NCI-H1092 (cell line): ENCODE measurements at places on chromosomes 5 and 9.

DNA sequence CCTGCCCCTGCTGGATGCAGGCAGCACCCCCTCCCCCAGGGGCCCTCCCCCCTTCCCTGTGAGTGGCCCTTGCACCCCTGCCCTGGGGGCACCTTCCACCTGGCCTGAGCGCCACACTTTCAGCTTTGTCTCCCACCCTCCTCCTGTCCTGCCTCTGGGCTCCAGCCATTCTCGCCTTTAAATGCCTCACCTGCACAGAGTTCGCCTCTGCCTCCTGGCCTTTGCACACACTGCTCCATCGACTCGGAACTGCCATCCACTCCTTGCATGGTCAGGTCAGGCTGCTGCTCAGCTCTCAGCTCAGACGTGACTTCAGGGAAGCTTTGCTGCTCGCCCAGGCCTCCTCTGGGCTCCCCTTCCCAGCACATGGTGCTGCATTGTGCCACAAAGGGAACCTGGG lies 10.2 kb downstream of the FAM163B start:
- no peak for DNase-seq

GRCh38 chr9:78187763-78188484 lies 48.0 kb upstream of the CEP78 start:
- no peak for DNase-seq

DNA sequence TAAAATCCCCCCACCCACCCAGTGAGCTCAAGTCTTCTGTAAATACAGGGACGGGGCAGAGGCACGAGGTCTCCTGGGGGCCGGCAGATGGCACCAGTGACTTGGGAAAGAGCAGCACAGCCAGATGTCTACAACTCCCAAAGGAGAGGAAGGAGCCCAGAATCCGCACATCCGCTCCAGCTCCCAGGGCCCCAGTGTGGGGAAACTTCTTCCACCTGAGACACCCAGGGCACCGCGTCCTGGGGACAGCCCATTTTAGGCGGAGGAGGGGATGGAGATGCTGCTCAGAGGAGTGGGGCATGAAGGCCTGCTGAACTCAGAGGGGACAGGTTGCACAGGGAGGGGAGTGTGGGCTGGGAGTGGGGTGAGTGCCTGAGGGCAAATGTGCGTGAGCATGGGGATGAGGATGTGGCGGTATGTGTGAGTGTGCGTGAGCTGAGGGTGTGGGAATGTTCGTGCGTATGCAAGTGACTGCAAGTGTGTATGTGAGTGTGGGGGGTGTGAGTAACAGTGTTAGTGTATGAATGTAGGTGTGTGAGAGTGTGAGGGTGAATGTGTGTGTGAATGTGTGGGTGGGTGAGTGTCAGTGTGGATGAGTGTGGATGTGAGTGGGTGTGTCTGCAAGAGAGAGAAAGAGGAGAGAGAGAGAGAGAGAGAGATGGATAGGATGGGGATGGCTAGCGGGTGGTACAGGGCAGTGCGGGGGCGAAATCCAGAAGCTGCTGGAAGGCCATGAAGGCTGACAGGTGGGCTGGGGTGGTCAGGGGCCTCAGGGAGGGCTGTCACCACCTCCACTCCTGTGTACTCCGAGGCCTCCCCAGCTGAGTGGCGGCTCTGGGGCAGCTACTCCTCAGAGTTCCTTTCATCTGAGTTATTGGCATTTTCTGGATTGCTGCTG lies 63.5 kb downstream of the DUSP1 start:
- no peak for DNase-seq

DNA sequence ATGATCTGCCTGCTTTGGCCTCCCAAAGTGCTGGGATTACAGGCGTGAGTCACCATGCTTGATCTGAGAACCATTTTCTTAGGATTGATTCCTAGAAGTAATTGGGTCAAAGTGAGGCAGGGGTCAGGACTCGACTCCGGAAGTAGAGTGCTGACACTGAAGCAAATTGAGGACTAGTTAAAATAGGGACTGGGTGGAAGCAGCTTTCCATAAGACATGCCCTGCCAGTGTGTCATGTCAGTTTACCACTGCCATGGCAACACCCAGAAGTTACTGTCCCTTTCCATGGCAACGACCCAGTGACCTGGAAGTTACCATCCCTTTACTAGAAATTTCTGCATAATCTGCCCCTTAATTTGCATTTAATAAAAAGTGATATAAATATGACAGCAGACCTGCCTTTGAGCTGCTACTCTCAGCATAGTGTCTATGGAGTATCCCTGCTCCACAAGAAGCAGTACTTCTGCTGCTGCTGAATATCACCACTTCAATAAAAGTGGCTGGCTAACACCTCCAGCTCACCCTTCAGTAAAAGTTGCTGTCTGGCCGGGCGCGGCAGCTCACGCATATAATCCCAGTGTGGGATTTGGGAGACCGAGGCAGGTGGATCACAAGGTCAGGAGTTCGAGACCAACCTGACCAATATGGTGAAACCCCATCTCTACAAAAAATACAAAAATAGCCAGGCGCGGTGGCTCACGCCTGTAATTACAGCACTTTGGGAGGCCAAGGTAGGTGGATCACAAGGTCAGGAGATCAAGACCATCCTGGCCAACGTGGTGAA lies 47.8 kb upstream of the JADE2 start:
- no peak for DNase-seq

DNA sequence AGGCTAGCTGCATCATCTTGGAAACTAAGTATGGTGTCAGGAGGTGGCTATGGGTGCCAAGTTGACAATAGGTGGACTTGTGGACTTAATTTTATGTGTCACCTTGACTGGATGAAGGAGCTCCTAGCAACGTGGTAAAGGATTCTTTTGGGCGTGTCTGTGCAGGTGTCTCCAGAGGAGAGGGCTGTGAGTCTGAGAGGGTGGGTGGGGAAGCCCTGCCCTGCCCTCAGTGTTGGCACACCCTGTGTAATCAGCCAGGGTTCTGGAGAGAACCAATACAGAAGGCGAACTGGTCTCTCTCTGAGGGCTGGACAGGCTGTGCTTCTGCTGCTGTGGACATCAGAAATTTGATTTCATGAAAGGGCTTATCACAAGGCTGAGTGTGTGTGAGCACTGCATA lies 61.0 kb downstream of the GTF3C4 start:
- DNase-seq = no peak

- peak; percentile 25 for DNase-seq
Observed at GRCh38 chr5:19739671-19740070, 248.3 kb downstream of the CDH18 start.

DNA sequence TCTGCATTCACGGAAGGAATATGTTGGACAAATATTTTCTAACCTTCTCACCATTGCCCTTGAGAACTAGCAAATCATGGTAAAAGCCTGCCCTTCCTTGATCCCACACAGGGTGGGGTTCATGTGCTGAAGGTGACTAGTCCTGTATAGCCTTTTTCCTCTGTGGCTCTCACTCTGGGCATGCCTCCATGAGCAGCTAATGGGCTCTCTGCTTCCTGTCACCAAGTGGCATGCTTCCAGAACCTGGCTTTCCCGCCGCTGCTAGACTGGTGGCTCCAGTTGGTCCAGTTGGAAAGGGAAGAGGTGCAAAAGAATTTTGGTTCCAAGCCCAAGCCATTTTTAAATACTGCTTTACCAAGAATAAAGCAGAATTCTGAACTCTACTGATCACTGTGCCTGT lies 35.5 kb downstream of the FBXO10 start:
- DNase-seq = no peak

- DNase-seq = no peak
Observed at GRCh38 chr5:59845730-59846129, 47.8 kb downstream of the PDE4D start.

DNA sequence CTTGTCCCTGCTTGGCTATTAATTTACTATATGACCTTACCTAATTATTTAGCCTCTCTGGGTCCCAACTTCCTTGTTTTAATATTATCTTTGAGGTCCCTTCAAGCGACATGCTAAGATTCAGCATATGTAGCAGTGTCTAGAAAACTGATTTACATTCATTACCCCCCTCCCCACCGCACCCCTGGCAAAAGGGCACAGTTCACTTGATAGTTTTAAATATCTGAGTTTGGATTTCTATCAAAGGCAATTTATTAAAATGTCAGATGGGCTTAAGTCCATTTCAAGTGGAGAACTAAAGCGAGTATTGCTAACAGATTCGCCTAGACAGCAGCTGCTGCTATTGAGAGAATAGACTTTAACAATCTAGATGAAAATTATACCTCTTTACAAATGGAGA lies 3.9 kb downstream of the CEMIP2 start:
- DNase-seq = no peak

- no peak for DNase-seq
Observed at GRCh38 chr9:130638284-130639123, 25.9 kb upstream of the PRDM12 start.

DNA sequence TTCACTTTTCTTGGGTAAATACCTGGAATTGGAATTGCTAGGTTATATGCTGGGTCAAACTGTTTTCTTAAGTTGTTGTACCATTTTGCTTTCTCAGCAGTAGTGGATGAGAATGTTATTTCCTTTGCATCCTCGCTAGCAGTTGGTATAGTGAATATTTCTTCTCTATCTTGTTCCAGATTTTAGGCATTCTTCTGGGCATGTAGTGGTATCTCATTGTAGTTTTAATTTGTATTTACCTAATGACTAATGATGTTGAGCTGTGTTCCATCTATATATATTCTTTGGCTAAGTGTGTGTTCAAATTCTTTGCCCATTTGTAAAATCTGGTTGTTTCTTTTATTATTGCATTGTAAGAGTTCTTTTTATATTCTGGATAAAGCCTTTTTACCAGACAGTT lies 333.3 kb downstream of the MAT2B start:
- no peak for DNase-seq

DNA sequence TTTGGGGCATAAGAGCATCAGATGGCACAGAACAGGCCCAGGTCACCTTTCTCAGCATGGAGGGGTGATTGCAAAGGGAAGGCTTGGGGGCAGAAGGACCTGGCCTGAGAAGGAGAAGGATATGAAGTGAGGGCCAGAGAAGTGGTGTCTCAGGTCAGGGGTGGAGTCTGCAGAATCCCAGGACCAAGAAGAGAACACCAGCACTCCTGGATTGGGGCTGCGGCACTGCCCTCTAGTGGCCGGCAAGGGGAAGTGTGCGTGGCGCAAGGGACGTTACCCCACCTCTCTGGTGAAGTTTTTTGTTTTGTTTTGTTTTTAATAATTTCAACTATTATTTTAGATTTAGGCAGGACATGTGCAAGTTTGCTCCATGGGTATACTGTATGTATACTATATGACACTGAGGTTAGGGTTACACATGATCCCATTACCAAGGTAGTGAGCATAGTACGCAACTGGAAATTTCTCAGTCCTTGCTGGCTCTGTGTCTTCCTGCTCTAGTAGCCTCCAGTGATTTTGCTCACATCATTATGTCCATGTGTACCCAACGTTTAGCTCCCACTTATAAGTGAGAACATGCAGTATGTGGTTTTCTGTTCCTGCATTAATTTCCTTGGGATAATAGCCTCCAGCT lies 1548.6 kb downstream of the EFNA5 start:
- DNase-seq = no peak

DNA sequence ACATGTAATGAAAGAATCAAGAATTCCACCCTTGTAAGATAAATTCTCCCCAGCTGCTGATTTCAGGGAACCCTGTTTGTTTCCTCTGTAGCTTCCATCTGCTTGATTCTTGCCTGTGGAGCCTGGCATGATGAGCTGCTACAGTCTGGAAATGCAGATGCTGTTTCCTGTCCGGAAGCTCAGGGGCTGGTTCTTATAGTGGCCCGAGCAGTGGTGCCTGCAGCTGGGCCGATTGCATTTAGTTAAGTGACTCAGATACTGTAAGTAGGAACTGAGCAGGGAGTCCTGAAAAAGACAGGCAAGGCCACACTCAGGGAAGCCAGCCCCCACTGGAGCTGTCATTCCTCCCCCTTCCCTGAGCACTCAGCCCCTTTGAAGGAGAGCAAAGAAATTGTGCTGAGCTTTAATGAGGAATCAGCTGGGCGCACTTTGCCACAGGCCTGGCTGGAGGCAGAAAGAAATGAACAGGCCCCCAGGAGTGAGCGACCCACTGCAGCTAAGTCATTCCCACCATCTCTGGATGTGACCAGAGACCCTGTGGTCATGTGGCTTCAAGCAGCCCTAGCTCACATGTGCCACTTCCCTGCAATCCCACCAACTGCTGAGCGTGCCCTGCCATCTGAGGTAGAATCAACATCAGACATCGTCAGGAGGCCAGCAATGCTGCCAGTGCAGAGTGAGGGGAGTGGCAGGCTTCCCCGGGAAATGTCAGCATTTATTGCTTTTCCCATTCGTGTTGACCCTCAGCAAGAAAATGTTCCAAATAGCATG lies 206.0 kb upstream of the WWC1 start:
- no peak for DNase-seq

DNA sequence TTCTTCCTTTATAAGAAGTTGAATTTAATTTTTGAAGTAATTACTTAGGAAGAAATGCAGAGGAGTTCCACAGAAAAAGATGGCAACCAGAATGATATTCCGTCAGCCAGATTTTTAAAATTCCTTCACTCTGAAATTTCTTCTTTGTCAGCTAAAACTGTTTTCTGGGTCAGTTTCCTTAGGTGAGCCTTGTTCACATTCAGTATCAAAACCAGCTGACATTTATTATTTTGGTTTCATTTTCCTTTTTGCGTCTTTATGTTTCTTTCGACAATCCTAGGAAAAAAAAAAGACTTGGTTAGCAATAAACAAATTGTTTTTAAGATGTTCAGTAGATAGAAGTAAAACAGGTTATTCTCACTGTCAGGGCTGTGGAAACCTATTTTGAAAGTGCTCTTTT lies 4.1 kb upstream of the IARS1 start:
- DNase-seq = no peak

- DNase-seq = no peak
Observed at GRCh38 chr5:97022898-97023297, 87.0 kb downstream of the LNPEP start.

DNA sequence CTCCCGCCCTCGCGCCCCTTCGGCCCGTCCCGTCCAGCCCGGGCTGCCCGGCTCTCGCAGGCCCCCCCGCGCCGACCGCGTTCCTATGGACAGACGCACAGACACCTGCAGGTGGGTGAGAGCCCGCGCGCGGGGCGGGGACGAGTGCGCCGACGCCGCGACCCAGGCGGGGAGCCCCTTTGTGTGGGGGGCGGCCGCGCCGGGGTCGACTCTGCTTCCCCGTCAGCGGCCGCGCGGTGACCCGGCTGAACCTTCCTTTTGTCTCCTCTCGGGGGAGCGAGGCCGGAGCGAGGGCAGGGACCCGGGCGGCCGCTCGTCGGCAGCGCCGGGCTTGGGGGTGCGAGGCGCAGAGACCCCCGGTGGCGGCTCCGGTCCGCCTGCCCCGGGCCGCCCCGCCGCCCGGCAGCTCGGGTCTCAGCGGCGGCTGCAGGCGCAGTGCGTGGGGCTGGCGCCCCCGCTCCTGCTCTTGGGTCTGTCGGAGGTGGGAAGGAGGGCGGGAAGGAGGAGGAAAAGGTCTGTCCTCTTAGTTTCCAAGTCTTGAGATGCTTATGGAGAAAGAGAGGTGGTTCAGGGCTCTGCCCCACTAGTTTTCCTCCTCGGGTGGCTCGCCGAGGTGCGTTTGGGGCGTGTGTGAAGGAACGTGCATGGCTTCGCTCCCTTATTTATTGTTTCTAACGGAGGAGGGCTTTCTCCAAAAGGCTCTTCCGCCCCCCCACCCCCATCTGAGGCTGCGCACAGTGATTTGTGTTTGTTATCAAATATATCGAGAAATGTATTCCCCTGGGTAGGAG lies 576 bp downstream of the KIAA1958 start:
- peak; percentile 20 for DNase-seq

- no peak for DNase-seq
Observed at GRCh38 chr5:5418006-5418405, 4.5 kb upstream of the ICE1 start.
